Nucleus accumbens (tissue), 56 donors: ENCODE measurements at places on chromosomes 1 and 21.

GRCh38 chr1:111082421-111083203 lies 57.3 kb downstream of the DRAM2 start:
- no peak for DNase-seq

DNA sequence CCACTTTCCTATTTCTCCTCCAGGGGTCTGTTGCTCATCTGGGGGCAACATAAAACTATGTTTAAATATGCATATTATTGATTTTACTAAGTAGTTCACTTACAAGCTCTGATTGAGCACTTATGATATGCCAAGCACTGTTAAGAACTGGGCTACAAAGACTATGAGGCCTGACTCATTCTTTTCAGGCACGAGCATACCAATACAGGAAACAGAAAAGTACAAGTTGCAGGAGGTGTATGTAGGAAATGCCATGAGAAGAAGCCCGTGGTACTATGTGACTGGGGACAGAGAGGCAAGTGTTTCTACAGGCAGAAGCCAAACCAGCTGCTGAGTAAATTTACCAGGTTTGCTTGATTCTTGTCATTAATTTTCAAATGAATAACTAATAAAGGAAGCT lies 120.4 kb upstream of the PTGFR start:
- no peak for DNase-seq

DNA sequence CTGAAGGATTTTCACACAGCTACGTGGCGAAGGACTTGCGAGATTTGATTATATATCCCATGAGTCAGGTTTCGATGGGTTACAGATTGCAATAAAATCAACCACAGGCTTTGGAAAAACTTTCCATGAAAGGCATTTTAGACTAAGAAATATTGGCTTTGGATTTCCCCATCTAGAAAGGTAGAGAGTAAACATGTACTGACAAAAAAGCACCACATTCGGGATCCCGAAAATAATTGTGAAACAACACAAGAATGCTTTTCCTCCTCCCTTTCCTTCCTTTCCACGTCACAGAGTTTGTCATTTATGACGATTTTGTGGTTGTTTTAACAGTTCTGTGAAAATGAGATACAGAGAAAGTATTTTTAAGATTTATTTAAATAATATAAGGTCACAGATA lies 38.5 kb downstream of the TGFB2 start:
- DNase-seq = no peak

GRCh38 chr21:35256468-35256988 lies 207.4 kb upstream of the RUNX1 start:
- DNase-seq = peak; percentile 3

- no peak for DNase-seq
Measured at GRCh38 chr1:229432905-229433304, 989 bp downstream of the ACTA1 start.

GRCh38 chr1:41537251-41537650 lies 52.8 kb upstream of the EDN2 start:
- DNase-seq = no peak

DNA sequence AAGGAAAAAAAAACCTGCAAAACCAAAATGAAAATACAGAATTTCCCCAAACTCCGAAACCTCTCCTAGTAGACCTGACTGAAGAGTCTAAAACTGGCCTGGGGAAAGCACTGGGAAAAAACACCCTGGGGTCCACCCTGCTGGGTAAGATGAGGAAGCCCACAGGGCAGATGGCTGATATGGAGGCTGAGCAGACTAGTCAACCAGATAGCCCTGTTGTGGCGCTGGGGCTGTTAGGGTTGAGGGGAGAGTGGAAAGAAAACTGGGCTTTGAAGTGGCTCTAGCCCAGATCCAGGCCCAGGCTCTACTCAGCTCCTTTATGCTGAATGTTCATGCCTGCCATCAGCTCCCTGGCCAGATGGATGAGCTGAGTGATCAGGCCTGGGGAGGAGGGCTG lies 6.8 kb upstream of the SLAMF1 start:
- DNase-seq = no peak

DNA sequence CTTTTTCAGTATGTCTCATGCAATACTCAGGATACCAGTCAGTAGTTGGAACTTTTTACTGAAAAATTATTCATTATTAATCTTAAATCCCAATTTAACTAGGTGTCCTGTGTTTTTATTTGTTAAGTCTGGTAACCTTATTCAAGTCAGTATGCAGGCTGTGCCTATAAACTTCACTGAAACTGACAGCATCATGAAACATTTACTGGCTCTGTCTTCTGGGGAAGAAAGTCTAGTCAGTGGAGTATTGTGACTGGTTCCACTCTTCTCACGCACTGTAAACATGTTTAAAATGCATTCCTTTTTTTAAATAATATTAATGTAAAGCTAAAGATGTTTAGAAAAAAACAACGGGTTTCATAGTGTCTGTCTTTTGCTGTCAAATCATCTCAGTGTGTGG lies 739.7 kb downstream of the LTN1 start:
- DNase-seq = no peak

GRCh38 chr1:184385865-184386311 lies 941 bp upstream of the C1orf21 start:
- no peak for DNase-seq

DNA sequence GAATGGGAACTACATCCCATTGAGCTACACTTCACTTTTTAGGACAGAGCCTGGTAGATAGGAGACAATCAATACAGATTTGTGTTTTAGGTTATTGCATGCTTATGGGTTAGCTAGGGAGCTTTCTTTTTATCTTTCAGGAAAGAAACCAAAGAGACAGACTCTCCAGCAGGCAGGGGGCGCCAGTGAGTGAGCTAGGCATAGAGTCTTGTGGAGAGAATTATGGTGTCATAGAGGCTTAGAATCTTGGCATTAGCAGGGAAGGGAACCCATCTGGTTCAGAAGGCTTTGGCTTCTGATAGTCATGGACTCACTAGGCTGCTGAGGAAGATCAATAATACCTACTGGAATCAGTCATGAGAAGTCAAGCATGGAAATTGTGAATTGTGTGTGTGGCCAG lies at the start of gene SMCP:
TSS of gene SMCP (plus strand) at position 281 of the 400 bp plus-strand sequence. CDS start 6,101 bp downstream, outside the sequence.
- DNase-seq = no peak

DNA sequence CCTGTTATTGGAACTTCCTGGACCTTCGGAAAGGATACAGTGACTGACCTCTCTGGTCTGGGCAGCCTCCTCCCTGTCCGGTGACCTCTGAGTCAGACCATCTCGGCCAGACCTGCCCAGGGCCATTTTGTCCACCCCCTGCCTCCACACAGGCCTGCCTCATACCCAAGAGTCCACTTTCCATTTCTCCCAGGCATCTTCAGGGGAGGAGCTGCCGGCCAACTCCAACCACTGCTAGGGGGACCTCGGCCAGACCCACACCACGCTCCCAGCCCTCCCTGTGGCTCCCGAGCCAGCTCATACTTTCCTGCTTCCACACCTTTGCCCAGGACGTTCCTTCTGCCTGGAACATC lies 29.5 kb upstream of the RUNX3 start:
- DNase-seq = no peak

DNA sequence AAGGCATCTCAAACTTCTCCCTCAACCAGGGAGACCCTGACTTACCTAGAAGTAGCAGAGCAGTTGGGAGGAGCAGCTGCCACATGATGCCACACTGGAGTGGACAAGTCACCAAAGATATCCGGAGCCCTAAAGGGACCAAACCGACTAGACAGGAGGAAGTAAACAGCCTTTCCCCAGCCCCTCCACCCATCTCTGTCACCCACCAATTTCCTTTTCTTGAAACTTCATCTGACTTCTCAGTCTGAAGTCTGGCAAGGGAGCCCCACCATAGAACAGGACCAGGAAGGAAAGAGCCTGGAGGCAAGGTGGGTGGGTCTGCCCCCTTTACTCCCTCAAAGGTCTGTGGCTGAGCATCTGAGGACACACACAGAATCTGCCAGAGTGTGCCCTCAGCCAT lies at the start of gene FCGR3A:
TSS of gene FCGR3A (minus strand) at position 167 of the 400 bp plus-strand sequence. CDS start at position 85, 82 bp downstream.
- no peak for DNase-seq

GRCh38 chr1:205701891-205702290 lies 21.6 kb upstream of the SLC45A3 start:
- no peak for DNase-seq

GRCh38 chr21:38913120-38913892 lies 107.6 kb downstream of the ETS2 start:
- no peak for DNase-seq

DNA sequence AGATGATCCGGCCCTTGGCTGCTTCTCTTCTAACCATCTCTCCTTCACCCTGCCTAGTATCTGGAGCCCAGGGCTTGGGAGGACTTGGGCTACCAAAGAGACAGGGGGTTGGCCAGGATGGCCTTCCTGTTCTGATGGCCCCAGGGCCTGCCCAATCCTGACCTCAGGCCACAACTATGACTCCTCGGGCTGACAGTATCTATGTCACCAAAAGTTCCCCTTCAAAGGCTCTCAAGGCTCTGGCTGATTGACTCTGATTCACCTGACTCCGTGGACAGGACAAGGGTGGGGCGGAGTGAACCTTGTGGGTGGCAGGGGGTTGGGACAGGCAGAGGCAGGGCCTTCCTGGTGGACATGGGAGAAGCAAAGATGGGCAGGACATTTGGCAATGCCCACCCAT lies 12.7 kb downstream of the MEF2D start:
- no peak for DNase-seq

- no peak for DNase-seq
Measured at GRCh38 chr1:220573836-220574235, 45.9 kb downstream of the MARK1 start.

GRCh38 chr1:61143821-61144424 lies 61.6 kb downstream of the NFIA start:
- no peak for DNase-seq

DNA sequence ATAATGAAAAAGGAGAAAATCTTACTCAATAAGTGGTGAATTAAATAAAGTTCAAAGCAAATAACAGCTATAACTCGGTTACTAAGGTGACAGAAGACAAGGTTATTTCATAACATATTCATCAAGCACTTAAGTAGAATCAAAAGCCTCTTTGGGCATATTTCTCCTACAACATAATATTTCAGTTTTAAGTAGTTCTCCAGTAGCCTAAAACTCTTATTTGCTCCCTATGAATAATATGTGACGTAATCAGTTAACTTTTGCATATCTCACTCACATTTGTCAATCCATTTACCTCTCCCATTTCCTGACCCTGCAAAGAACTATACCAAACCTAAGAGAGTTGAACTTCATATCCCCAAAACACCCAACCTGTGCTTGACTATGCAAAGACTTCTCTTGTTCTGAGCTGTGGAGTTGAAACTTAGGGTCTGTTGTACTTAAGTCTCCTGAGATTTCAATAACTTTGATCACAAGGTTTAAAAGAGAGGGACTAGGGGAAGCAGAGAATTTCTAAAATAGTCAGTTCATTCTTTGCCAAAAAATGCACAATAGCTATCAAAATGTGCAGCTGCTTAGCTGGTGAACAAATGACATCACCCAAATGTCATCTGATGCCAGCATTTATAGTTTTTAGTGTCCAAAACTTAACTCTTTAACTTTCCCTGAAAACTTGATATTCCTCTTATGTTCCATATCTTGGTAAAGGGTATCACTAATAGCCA lies 37.2 kb downstream of the TTLL7 start:
- no peak for DNase-seq

DNA sequence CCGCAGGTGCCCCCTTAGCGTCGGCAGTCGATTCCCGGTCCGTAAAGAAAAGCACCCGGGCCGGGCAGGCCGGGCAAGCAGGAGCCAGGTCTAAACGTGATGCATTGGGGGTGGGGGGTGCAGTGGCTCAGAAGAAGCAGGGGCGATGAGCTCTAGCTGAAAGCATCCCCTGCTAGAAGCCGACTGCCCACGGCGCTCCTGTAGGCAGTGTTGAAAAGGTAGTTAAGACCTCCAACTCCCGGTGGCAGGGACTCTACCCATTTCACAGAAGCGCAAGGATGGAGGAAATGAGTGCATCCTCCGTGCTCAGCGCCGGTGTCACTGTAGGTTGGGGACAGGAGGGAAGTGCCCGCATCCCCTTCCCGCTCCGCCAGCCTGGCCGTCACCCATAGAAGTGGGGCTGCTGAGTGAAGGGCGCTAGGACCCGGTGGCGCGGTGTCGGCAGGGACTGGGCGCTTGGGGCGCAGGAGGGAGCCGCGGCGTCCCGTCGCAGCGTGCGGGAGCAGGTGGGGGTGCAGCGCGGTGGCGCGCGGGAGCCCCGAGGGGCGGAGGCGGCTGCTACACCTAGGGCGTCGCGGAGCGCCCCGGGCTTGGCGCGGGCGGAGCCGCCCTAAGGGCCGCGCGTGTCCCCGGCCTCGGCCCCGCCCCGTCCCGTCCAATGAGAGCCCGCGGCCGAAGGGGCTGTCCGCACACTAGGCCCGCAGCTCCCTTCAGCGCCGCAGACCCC lies at the start of gene WNT2B:
TSS of gene WNT2B (plus strand) at position 688 of the 727 bp plus-strand sequence. CDS start 298 bp downstream, outside the sequence.
- no peak for DNase-seq

- DNase-seq = no peak
Measured at GRCh38 chr21:42863504-42863870, 15.9 kb downstream of the WDR4 start.

GRCh38 chr1:224929335-224930237 lies at the start of gene DNAH14:
Gene DNAH14, plus strand, starts transcription at chr1:224929675. Its CDS starts 23,028 bp downstream, at chr1:224952703.
- DNase-seq = peak; percentile 2

DNA sequence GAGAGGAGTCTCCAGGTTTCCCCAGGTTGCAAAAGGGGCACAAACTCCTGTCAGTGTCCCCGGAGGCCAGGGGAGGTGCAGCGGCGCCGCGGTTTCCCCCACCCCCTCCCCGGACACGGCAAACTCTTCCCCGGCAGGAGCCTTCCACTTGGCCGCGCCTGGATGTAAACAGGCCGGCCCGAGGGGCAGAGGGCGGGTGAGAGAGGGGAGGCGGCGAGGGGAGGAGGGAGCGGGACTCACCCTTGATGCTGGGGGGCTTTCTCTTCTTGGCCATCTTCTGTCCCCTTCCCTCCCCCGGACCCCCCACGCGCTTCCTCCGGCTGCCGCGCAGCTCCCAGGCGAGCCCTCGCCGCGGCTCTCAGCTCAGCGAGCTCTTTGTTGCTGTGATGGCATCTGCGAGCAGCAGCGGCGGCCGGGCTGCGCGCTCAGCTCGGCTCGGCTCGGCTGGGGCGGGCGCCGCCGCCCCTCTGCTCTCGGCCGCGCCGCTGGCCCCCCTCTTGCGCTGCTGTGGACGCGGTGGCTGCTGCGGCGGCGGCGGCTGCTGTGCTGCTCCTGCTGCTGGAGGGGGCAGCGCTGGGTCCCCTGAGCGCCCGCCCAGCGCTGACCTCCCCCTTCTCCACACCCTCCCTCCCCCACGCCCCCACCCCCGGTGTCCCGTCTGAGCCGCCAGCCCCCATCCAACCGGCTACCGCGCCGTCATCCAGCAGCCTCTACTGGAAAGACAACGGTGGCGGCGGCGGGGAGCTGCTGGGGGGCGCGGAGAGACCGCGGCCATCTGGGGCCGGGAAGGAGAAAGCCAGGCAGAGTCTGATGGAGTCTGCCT lies 4.9 kb upstream of the SLC44A5 start:
- DNase-seq = no peak

- no peak for DNase-seq
Measured at GRCh38 chr1:10724052-10724494, 72.4 kb downstream of the CASZ1 start.

GRCh38 chr1:71649608-71650007 lies 568.8 kb upstream of the ZRANB2 start:
- no peak for DNase-seq

GRCh38 chr1:92969517-92969916 lies 8.3 kb upstream of the DIPK1A start:
- no peak for DNase-seq

- no peak for DNase-seq
Measured at GRCh38 chr1:2231532-2232254, 3.6 kb downstream of the SKI start.
